ENCODE measurements at places on chromosomes 7 and 10.

GRCh38 chr10:87961314-87961713 lies 97.9 kb downstream of the PTEN start:
- peak; percentile 78 for DNase-seq

DNA sequence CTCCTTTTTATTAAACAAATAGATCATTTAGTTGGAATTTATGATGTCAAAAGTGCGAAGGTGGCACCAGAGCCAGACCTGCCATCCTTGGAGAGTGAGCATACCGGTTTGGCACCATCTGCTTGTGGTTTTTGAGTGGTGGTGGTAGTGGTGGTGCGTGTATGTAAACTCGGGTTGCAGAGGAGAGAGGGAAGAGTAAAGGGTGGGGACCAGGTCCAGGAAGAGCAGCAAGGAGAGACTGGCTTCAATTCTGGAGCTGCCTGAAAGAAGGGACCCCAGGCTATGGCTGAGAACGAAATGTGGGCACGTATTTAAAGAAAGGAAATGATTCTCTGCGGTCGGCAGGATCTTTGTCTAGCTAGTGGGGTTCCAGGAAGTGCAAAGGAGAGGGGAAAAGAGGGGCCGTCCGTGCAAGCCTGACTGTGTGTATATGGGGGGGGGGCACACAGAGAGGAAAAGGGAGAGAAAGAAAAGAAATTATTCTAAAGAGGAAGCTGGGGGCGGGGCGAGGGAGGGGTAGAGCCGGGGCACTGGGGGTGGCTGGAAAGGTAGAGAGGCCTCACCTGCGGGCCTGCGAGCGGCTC lies 448 bp upstream of the GOLGA7B start:
- no peak for DNase-seq

DNA sequence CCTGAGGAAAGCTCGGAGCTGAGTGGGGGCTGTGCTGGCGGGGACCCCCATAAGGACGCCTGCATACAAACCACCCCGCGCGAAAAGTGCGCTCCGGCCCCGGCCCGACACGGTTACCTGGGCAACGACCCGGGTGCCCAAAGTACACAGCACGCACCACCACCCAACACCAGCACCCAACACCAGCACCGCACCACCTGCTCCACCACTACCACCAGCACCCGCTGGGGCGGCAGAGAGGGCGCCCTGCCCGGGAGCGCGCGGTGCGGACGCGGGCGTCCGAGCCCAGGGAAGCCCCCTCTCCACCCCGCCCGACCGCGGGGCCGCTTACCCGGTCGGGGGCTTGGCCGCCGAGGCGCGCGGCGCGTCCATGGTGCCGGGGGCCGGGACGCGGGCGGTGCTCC lies 345 bp downstream of the COBL start:
- no peak for DNase-seq

- DNase-seq: no peak
Measured at GRCh38 chr7:73864981-73865711, 4.2 kb downstream of the TMEM270 start.

- peak; percentile 58 for DNase-seq
Measured at GRCh38 chr10:11468126-11468742, 143.2 kb downstream of the USP6NL start.

- DNase-seq: peak; percentile 99
Measured at GRCh38 chr7:116327752-116328151, 117.4 kb downstream of the TES start.
